ENCODE measurements at places on chromosomes 3 and 15.

DNA sequence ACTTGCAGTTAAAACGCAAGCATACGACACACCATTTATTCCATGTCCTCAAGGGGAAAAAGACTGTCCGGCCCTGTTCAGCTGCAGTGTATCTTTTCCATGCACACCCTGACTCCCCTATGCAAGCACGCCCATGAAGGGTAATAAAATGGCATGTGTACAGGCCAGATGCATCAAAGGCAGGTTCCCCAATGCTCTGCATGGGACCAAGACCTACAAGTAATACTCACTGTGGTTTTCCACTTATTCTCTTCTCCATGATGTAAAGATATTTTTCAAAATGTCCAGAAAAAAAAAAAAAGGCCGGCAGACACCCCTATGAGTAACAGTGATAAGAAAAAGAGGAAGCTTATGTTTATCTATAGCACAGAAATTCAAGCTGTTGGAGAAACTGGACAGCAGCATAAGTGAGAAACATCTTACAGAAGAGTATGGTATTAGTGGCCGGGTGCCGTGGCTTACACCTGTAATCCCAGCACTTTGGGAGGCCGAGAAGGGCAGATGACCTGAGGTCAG, 70.8 kb downstream of the MCF2L2 start:
- DNase-seq: no peak

GRCh38 chr3:147397875-147398812, 8.2 kb downstream of the ZIC4 start:
- no peak for DNase-seq

DNA sequence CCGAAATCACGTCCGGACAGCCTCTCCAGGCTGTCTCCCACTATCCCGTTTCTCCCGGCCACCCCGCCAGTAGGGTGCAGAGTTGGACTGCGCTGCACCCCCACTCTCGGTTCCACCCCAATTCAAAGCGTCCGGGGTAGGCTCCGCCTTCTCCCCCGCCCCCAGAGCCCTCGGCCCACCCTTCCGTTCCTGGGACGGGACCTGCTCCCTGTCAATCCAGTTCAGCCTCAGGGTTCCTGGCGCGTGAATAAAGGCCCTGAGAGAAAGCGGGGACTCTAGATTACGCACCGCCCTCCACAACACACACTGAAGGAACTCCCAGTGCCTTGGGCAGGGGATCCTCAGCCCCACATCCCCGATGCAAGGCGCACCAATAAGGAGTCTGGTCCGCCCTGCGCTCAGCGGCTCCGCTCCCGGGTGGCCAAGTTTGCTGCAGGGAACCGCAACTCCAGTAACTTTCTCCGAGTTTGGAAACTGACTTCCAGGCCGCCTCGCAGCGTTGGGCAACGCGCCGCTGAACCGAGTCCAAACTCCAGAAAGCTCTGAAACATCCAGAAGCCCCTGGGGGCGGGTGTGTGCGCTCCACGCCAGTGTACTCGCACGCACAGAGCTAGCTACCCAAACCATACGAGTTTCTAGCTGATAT, 1.9 kb downstream of the ADAMTS9 start:
- peak; percentile 83 for DNase-seq

GRCh38 chr3:187019542-187020072, 89.3 kb downstream of the ST6GAL1 start:
- DNase-seq: no peak

- no peak for DNase-seq
These were observed 36.0 kb upstream of the EOMES start for GRCh38 chr3:27758083-27758482.

GRCh38 chr15:45588219-45588875, 1.2 kb downstream of the BLOC1S6 start:
- no peak for DNase-seq

DNA sequence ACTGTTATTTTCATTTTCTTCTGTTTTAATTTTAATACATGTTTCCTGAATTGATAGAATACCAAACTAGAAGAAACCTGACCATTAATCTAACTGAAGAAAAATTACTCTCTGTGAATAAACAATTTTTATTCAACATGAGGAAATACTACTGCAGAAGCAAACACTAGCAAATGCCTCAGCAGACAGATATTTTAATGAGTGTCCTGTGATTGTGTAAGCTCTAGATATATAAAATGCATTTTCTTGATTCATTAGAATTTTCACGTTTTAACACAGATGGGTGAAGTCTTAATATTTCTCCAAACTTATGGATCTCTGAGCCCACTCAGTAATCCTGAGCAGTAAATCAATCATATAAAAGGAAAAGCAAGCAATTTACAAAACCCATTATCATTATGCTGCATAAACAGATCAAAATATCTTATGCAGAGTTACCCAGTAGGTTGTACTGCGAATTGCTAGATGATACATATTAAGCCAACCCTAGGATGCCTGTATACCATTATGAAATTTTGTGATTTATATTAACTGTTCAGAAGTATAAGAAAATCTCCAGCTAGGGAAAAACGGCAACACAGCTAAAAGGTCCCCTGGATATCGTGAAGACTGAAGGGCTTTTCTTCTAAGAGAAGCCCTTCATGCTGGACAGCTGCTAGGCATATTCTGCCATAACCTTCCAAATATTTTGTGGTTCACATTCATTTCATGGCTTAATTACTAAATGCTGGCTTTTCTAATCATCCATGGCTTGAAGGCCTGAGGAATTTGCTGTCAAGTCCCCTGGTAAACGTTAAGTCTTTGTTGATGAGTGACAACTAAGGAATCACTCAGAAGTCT, 157.7 kb upstream of the TGFBR2 start:
- no peak for DNase-seq

DNA sequence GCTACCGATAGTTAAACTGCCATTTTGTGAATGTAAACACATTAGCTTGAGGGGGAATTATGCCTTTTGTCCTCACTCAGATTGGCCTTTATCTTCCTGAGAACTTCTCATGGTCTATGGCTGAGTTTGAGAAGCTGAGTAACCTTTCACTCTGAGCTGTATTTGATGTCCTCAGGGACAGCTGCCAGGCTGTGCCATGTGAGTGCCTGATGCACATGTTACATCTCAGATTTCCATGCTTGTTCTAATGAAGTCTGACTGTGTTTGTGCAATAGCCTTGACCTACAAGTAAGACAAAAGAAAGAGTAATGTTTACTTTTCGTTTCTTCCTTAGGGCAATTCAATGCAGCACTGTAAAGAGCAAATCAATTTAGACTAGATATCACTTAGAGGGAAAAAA, 44.1 kb upstream of the ARL6 start:
- DNase-seq: no peak

- DNase-seq: no peak
These were observed 101.3 kb upstream of the ATP11B start for GRCh38 chr3:182692021-182692420.

DNA sequence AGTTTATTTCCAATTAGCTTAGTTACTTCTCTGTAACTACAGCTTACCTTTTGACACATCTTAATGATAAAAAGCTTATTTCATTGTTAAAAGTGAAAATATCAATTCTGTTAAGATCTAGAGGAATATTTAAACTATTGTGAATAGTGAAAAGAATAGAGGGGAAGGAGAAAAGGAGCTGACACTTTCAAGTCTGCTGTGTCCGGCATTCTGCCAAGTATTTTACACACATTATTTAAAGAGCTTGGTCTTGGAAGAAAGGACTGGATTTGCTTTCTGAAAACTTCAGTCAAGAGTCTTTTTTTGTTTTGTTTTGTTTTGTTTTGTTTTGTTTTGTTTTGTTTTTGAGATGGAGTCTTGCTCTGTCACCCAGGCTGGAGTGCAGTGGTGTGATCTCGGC, 34.8 kb downstream of the CCDC80 start:
- no peak for DNase-seq

DNA sequence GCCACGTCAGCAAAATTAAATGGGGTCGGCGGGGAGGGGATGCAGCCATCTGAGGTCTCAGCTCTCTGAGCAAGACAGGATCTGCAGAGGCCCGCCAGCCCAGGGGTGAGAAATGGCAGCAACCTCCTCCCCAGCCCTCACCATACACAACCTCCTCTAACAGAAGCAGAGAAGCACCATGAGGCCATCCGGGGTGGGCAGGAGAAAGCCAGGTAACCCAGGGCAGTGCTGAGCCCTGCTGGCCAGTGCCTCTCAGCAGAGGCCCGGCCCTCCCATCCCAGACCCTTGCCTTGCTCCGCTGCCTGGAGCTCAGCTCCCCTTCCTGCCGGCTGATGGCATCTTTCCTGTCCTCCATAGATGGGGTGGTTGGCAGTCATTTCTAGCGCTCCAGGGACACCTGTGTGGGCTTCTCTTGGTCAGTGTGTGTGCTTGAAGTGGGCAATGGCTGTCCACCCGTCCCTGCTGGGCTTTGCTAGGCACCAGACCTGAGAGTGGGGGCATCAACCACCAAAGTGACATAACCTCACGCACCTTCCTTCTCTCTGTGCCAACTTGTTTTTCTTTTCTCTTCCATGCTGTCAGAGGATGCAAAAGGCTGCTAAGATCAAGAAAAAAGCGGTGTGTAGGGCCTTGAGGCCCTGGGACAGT, 175.8 kb downstream of the NSMCE3 start:
- DNase-seq: no peak

- no peak for DNase-seq
These were observed 84.6 kb downstream of the PEAK1 start for GRCh38 chr15:77335298-77335697.

DNA sequence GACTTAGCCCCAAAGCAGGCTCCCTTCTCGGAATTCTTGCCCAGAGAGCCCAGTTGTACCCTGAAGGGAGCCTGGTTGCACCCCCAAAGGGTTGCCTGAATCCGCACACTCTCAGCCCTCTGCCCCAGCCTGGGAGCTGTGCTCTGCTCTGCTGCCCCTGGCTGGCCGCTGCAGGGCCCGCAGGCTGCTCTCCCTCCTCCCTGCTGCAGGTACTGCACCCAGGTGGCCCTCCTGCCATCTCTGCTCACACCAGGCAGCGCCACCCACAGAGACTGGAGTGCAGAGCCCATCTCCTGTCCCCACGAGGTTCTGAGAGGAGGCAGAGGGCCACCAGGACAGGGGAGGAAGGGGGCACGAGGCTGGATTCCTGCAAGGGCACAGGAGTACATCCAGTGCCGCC, 134.2 kb upstream of the NSMCE3 start:
- DNase-seq: no peak

DNA sequence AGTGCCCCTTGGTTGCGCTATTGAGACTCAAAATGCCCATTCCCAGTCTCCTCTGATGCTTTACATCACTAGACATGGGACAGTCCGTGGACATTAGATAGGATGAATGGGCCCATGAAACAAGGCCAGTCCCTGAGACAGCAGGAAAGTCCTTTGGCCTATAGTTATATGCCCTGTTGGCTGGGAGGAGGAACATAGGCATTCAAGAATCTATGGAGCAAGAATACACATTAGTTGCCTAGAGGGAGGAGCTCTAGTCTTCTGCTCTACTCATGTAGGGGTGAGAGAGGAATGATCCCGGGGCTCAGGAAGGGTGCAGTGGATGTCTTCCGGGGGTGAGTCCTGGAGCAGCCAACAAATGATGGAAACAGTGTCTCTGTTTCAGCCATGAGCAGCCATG, 58.0 kb upstream of the LRTM1 start:
- no peak for DNase-seq

DNA sequence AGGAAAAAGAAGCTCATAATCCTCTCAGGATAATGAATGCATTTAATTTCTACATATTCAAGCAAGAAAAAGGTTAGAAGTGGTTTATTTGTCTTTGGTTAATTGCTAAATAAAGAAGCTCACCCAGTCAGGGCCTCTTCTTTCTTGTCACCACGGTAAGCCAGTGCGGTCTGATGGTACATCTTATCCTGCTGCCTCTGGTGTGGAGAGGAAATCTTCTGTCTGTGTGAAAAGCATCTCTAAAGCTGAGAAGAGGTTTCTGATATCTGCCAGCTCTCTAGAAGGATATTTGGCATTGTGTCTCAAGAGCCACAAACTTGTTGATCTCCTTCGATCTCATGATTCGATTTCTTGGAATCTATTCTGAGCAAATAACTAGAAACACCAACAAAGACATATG, 144.9 kb downstream of the SV2B start:
- DNase-seq: no peak

GRCh38 chr3:35522450-35522849, 116.9 kb upstream of the ARPP21 start:
- DNase-seq: no peak

DNA sequence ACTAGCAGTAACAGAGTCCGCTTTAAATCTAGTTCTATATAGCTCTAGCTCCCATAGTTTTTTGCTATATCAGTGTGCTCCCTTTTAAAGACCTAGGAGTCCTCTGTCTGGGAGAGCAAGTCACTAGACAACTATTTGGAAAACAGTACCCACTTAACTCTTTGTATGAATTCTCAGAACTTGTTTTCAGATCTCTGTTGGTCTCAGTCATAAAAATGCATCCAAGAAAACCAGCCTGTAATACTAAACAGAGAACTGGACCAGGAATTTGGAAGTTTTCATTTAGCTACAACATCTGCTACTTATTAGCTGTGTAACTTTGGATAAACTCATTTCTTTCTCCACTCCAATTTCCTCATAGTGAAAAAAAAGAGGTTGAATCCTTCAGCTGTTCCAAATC, 56.9 kb upstream of the C3orf49 start:
- DNase-seq: no peak
